ENCODE measurements at places on chromosomes 4 and X.

GRCh38 chr4:152501846-152502536 lies 33.9 kb downstream of the FBXW7 start:
- DNase-seq: no peak

- no peak for DNase-seq
Measured at GRCh38 chr4:2914256-2915126, 48.7 kb downstream of the NOP14 start.

DNA sequence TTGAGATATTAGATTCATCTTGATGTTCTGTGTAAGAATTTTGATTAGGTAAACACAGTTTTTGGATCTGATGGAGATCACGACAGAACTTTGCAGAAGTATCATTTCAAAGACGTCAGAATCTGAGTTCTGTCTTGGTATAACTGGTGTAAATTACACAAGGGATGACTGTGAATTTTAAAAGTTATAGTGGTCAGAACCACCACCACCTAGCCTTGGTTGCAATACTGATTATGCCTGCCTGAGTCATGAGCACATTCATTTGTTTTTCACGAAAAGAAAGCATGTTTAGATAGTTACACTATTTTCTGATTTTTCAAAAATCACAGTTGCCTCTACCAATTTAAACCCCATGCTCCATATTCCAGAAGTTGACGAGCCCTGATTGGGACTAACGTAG lies 54.8 kb downstream of the ZFX start:
- no peak for DNase-seq

DNA sequence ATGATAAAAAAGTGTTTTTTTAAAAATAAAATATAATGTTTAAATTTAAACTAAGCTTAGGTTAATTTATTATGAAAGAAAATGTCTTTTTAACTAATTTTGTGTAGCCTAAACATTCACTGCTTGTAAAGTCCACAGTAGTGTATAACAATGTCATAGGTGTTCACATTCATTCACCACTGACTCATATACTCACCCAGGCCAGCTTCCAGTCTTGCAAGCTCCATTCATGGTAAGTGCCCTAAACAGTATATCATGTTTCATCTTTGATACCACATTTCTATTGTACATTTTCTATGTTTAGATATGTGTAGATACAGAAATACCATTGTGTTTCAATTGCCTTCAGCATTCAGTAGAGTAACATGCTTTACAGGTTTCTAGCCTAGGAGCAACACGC lies 530.3 kb downstream of the EPHA5 start:
- DNase-seq: no peak

- DNase-seq: no peak
Measured at GRCh38 chr4:170652571-170652970, 562.8 kb upstream of the AADAT start.

- no peak for DNase-seq
Measured at GRCh38 chrX:148700021-148700420, 199.6 kb downstream of the AFF2 start.

DNA sequence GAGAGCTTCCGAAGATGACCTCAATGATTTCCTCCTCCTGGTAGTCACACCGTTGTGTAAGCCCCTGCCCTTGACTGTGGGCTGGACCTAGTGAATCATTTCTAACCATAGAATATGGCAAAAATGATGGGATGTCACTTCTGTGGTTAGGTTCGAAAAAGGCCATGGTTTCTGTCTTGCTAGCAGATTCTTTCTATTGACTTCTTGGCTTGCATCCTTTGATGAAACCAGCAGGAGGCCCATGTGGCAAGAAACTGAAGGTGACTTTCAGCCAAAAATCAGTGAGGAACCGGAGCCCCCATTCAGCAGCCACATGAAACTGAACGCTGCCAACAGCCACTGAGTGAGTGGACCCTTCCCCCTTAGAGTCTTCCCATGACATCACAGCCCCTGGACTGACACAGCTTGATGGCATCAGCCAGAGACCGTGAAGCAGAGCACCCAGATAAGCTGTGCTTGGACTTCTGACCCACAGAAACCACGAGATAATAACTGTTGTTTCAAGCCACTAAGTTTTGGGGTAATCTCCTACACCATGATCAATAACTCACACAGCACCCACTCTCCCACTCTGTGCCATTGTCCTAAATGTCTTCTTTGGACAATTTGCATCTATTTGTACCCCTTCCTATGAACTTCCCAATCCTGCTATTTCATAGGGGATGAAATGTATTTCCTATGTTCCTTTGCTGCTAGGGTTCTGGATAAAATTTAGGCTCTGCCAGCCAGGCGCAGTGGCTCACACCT lies 148.0 kb upstream of the STX18 start:
- DNase-seq: no peak

Measured in NCI-H1417 (cell line).